ENCODE measurements at places on chromosomes 3 and 15. TPM values are rescaled to one million over a fixed set of nuclear protein-coding genes. Genes with fewer than 3 reads are reported as not detected.

The SPRED1 gene
- total RNA-seq, result 9.4 TPM

The UACA gene
- total RNA-seq, result 34.0 TPM

The COL6A5 gene
- not detected for total RNA-seq

The ACTC1 gene
- 30.2 TPM for total RNA-seq

The PPP1R14D gene
- not detected for total RNA-seq

The NAA50 gene
- 56.0 TPM for total RNA-seq

The GABRA5 gene
- total RNA-seq, result not detected

The ALCAM gene
- total RNA-seq, result 26.1 TPM

The CORO2B gene
- total RNA-seq, result 11.0 TPM

The C15orf40 gene
- 1.3 TPM for total RNA-seq

The P2RY12 gene
- total RNA-seq, result not detected

The SETD2 gene
- total RNA-seq, result 21.0 TPM

The TMCO5A gene
- total RNA-seq, result not detected

The SLC22A14 gene
- total RNA-seq, result not detected

The EPHB1 gene
- total RNA-seq, result 0.53 TPM

The KBTBD8 gene
- total RNA-seq, result not detected

The PSTPIP1 gene
- total RNA-seq, result 14.6 TPM

The DNASE1L3 gene
- total RNA-seq, result 10.0 TPM

The C2CD4A gene
- total RNA-seq, result not detected

The TWF2 gene
- 162 TPM for total RNA-seq
